ENCODE measurements at places on chromosomes 1 and 21.

- DNase-seq = no peak
Observed at GRCh38 chr1:6544831-6545230, 9.5 kb downstream of the NOL9 start.

DNA sequence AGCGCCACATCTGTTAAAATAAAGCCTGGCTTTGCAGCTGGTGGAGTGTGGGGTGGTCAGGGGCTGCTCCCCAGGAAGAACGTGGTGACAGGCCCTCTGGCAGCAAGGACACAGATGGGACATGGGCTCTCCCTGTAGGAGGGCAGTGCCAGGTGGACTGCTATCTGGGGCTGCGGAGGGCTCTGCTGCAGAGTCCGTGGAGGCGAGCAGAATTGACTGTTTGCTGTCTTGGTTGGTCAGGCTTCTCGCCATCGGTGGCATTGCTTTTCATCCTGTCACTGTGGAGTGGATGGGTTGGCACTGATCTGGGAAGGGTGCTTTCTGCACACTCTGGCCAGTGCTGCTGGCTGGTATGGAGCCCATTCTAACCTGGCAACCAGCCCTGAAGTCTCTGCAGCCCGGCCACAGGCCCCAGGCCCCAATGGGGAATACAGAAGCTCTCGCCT lies 103.0 kb downstream of the LAMC2 start:
- DNase-seq = peak; percentile 42

- DNase-seq = no peak
Observed at GRCh38 chr1:84583648-84584047, 9.4 kb upstream of the CTBS start.

DNA sequence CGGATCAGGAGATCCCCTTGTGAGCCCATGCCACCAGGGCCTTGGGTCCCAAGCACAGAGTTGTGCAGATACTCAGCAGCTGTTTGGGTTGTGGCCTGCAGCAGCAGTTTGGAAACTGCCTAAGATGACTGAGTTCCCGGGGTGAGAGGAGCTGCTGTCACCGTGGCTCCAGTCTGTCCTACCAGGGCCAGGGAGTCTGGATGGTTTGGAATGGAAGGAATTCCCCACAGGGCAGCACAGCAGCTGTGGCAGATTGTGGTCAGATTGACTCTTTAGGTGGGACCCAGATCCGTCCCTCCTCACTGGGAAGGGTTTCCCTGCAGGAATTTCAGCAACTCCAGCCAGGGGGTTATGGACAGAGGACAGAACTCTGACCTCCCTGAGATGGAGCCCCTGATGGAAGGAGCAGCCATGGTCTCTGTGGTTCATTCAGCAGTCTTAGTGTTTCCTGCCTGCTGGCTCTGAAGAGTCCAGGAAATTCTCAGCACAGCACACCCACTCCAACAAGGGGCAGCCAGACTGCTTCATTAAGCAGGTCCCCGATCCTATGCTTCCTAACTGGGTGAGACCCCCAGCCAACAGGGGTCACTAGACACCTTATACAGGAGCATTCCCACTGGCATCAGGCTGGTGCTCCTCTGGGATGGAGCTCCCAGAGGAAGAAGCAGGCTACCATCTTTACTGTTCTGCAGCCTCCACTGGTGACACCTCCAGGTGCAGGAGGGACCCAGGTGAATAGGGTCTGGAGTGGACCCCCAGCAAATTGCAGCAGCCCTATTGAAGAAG lies 51.5 kb upstream of the TNFSF4 start:
- no peak for DNase-seq

GRCh38 chr1:206125346-206125745 lies 8.2 kb upstream of the AVPR1B start:
- DNase-seq = no peak

- no peak for DNase-seq
Observed at GRCh38 chr21:33937146-33937545, 21.5 kb upstream of the ATP5PO start.

- DNase-seq = no peak
Observed at GRCh38 chr1:21657456-21658190, 11.5 kb downstream of the RAP1GAP start.

DNA sequence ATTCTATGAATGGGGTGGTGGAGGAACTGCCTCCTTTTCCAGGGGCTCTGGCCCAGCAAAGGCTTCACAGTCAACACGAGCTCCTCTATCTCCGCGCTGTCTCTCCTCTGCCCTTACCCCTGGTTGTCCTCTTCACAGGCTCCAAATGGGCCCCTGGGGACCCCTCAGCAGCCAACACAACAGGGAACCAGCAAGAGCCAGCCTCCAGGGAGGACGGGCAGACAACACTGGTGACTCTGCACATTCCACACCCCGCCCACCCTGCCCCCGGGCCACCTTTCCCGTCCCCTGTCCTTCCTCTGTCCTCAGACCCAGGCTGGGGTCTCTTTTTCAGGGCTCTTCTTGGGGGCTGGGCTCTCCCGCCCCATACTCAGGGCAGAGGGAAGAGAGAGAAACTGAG lies 17.5 kb upstream of the ETV3 start:
- no peak for DNase-seq

DNA sequence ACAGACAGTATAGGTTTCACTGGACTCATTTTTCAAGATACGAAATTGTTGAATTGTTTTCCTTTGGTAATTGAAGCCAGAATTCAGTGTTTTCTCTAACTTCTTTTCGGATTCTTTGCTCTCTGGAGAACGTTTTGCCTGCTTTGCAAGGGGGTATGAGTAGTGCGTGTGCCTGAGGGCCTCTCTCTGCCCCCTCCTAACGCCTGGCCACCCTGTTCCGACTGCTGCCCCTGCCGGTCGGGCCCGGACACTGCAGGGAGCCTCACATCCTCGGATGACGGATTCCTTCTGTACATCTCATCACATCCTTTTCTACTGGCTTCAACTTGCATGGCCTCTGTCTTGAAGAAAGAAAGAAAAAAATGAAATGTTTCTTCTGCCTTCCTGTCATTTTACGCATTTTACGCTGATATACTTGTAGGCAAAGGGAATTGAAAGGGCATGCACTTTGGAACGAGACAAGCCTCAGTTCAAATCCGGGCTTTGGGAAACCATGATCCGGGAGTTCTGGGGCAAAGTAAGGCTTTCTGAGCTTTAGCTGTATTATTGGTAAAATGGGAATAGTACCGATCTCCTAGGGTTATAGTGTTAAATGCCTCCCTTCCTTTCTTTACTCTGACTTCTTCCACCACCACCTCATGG lies 65.1 kb downstream of the DISC1 start:
- DNase-seq = no peak

- no peak for DNase-seq
Observed at GRCh38 chr1:116986421-116987255, 14.9 kb upstream of the CD101 start.

DNA sequence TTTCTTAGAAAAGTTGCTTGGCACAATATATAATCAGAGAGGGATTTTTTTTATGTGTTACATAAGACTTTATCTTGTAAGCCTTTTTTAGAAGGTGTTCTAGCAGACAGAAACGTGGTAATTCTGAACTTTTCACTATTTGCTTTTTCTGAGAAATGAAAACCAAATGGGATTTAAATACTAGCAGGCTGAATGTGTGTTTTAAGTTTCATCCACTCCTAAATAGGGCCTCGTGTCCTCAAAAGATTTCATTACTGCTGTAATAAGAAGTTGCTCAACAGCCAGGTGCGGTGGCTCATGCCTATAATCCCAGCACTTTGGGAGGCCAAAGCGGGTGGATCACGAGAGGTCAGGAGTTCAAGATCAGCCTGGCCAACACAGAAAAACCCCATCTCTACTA lies 44.7 kb upstream of the FMO2 start:
- no peak for DNase-seq

DNA sequence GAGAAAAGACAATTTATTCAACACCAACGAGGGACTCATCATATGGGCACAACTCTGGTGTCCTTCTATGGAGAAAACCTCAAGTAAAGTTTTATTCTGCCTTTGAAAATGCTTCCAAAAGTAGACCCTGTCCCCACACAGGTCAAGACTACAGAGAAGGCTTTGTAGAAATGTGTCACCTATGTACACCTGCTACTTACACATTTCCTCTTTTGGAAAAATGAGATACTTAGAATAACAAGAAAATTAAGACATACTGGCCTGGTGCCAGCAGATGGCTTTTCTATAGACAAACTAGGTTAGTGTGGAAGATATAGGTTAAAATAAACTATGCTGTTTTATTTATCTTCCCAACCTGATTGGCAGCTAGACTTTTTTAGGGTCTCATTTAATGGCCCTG lies 13.6 kb downstream of the POGK start:
- no peak for DNase-seq

DNA sequence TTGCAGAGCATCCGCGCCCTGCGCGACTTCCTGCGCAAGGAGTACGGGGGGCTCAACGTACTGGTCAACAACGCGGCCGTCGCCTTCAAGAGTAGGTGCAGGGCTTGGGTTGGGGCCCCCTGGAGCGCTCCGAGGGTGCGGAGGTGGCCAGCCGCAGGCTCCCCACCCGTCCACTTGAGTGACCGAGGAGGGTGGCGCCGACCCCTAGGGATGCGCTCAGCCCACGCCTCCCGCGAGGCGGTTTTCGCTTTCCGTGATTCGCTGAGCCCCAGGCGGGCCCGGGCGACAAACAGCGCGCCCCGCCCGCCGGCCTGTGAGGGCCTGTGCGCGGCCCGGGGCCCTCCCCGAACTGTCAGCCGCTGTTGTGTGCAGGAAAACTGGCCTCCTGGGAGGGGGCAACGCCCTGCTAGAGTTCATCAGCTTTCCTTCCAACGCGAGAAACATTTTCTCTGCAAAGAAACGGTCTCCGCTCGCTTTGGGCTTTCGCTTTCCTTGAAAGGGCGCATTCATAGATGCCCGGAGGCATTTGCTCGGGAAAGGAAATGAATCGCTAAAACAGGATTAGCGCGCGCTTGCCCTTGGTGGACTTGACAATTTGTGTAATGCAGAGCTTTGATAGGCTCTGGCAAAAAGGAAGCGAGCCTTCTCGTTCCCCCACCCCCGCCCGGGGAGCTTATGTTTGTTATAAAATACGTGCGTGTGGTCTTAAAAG lies 668 bp downstream of the CBR3 start:
- no peak for DNase-seq

DNA sequence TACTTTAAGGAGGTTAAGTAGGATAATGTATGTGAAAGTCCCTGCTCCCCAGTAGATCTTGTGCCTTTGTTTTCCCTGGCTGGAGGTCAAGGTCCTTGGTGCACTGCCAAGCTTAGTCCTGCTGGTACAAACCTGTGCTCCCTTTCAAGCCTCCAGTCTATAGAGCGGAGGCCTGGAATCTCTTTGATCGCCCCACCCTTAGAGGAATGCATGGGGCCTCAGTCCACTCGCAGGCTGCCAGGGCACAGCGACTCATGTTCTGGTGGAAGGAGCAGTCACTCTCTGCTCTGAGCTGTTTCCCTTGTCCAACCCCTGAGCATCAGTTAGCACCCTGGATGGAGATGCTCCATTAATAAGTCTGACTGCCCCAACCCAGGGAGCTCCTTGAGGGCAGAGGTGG lies 121.8 kb downstream of the HMGB4 start:
- peak; percentile 87 for DNase-seq

GRCh38 chr1:227996187-227996950 lies 10.4 kb upstream of the WNT3A start:
- no peak for DNase-seq

DNA sequence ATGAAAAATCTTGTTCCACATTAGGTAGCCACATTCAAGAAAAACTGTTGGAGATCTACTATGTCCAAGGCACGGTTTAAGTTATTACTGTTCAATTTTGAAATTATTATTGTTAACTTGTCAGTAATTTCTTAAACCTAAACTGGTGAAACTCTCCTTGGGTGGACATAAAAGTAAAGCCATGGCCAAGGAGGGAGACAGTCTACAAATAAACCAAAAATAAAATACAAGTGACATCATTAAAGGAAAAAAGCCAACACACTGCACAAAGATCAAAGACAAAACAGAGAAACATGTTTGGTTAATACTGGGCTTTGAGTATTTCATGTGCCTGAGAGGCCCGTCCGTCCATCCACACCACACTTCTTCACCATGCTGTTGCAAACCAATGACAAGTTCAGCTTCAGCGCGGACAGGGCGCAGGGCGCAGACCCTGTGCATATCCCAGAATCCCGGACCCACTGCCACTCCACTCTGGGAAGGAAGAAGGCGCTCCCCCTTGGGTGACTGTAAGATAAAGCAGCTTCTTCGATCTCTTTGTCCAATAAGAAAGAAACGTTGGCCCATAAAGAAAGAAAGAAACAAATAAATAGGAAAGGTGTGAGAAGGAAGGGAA lies 918 bp upstream of the RASAL2 start:
- peak; percentile 66 for DNase-seq

GRCh38 chr1:91075233-91076135 lies 53.6 kb upstream of the ZNF644 start:
- DNase-seq = no peak

GRCh38 chr1:201109651-201110050 lies 2.6 kb downstream of the CACNA1S start:
- no peak for DNase-seq

- no peak for DNase-seq
Observed at GRCh38 chr1:18573170-18573569, 57.5 kb upstream of the PAX7 start.
